Body of pancreas (tissue), 4 donors: ENCODE measurements at places on chromosomes 3 and 15. TPM values are rescaled to one million over a fixed set of nuclear protein-coding genes. Genes with fewer than 3 reads are reported as not detected.

The SLC12A1 gene
- total RNA-seq = not detected

The DNAH1 gene
- 14.8 TPM for total RNA-seq

The PDZRN3 gene
- total RNA-seq = 41.9 TPM

GRCh38 chr3:88301273-88301995 lies 151.7 kb downstream of the C3orf38 start:
- no peaks in the 10 kb centered on the region for H3K27me3 ChIP-seq
- no peak overlapping the region for H3K4me3 ChIP-seq
- no peak overlapping the region for H3K27ac ChIP-seq
- no peaks in the 10 kb centered on the region for H3K36me3 ChIP-seq
- H3K4me1 ChIP-seq = no peaks in the 10 kb centered on the region

DNA sequence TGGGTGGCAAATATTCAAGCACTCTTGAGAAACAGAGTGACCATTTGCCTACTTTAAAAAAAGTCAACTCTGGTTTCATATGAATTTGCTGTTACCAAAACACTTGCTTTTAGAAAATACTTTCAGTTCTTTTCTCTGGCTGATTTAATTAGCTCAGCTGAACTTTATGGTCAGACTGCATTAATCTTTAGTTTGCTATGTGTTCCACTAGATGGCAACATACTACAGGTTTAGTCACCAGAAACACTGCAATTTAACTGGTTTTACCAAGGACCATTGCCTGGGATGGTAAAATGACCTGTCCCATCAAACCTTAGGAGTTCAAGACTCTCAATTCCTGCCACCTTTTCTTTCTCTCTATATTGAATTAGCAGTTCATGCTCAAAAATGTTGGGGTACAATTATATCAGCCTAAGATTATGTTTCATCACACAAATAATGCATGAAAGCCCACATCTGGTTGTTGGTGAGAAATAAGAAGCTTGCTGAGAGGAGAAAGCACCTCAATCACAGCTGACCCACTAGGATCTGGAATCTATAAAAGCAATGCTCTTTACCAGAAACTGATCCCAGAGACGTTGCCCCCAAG lies 14.2 kb downstream of the EIF4E3 start:
- no peak overlapping the region for H3K27ac ChIP-seq
- H3K27me3 ChIP-seq = no peaks in the 10 kb centered on the region
- H3K4me1 ChIP-seq = peaks cover 42% of the 10 kb centered on the region
- no peaks in the 10 kb centered on the region for H3K36me3 ChIP-seq

- H3K4me3 ChIP-seq = no peak overlapping the region
- H3K4me1 ChIP-seq = no peaks in the 10 kb centered on the region
- H3K36me3 ChIP-seq = no peaks in the 10 kb centered on the region
- H3K27ac ChIP-seq = no peak overlapping the region
These were observed 6.8 kb downstream of the CD96 start for GRCh38 chr3:111548756-111549155.

DNA sequence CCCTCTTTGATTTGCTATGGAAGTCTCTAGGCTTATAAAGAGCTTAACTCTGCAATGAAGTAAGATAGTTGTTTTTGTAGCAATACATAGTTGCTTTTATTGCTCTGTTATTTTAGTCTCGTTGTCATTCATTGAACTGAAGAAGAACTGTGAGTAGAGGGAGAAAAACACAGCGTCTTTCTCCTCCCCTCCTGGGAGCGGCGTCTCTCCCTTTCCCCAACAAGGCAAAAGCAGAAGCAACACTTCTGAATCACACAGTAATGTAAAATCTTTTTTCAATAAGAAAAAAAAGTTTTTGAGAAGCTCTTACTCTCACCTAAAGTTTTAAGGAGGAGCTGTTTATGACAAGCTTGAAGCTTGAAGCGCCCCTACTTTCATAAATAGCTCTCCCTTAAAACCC lies 119.3 kb upstream of the SLC7A14 start:
- no peak overlapping the region for H3K4me3 ChIP-seq
- no peak for DNase-seq
- no peaks in the 10 kb centered on the region for H3K36me3 ChIP-seq

DNA sequence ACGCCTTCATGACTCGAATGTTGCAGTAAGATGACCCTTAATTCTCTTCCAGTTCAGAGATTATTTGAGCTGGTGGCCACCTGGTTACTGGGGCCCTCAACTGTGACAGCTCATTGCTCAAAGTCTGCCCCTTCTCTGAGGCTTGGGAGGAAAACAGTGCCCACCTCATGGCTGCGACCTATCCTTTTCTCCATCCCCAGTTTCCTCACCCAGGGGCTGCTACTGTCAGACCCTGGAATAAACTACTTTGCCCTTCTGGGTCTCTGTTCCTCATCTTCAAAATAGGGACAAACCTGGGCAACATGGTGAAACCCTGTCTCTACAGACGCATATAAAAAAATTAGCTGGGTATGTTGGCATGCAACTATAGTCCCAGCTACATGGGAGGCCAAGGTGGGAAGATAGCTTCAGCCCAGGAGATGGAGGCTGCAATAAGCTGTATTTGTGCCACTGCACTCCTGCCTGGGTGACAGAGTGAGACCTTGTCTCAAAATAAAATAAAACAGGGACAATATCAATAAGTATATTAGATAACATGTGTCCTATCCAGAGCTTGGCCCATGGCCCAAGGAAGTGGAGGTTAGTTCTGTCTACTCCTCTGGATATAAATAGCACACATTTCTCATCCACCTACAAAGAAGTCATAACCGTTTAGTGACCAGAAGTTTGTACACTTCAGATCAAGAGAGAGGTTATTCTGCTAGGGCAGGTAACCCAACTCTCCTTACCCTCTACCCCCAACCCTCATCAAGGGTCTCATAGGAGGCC lies 2.2 kb upstream of the RASL12 start:
- H3K4me1 ChIP-seq = peaks cover 6% of the 10 kb centered on the region
- H3K27me3 ChIP-seq = no peaks in the 10 kb centered on the region
- no peak for DNase-seq
- no peak overlapping the region for H3K27ac ChIP-seq
- H3K4me3 ChIP-seq = no peak overlapping the region
- no peaks in the 10 kb centered on the region for H3K36me3 ChIP-seq

DNA sequence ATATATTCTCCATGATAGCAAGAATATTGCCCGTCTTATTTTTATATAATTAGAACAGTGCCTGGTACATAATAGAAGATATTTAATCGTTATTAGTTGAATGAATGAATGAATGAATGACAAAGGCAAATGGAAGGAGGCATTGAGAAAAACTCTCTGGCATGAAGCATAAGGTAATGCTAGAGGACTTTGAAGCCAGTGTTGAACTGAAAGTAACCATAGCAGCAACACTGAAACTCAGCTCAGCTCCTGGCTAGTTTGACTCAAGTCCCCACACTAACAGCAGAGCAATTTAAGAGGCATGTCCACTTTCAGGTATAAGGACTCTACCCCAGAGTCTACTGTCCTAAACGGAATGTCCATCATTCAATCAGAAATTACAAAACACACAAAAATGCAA lies 227.0 kb downstream of the CPNE4 start:
- DNase-seq = no peak
- H3K27me3 ChIP-seq = no peaks in the 10 kb centered on the region
- H3K4me3 ChIP-seq = no peak overlapping the region

GRCh38 chr3:14288833-14289451 lies 110.3 kb downstream of the LSM3 start:
- no peaks in the 10 kb centered on the region for H3K36me3 ChIP-seq
- peaks cover 14% of the 10 kb centered on the region for H3K4me1 ChIP-seq
- no peaks in the 10 kb centered on the region for H3K27me3 ChIP-seq
- no peak overlapping the region for H3K27ac ChIP-seq

- no peak overlapping the region for H3K27ac ChIP-seq
- H3K4me3 ChIP-seq = no peak overlapping the region
- no peaks in the 10 kb centered on the region for H3K27me3 ChIP-seq
These were observed 18.6 kb downstream of the TMEM158 start for GRCh38 chr3:45207446-45207845.

GRCh38 chr3:183809270-183809669 lies 16.1 kb downstream of the MAP6D1 start:
- DNase-seq = peak; percentile 36
- H3K27ac ChIP-seq = peak overlapping the region; percentile 77
- H3K4me1 ChIP-seq = peaks cover 50% of the 10 kb centered on the region
- H3K36me3 ChIP-seq = peaks cover 8% of the 10 kb centered on the region
- no peaks in the 10 kb centered on the region for H3K27me3 ChIP-seq
